Effector CD4-positive, alpha-beta T cell (primary cell): ENCODE measurements at places on chromosomes 7 and 10.

DNA sequence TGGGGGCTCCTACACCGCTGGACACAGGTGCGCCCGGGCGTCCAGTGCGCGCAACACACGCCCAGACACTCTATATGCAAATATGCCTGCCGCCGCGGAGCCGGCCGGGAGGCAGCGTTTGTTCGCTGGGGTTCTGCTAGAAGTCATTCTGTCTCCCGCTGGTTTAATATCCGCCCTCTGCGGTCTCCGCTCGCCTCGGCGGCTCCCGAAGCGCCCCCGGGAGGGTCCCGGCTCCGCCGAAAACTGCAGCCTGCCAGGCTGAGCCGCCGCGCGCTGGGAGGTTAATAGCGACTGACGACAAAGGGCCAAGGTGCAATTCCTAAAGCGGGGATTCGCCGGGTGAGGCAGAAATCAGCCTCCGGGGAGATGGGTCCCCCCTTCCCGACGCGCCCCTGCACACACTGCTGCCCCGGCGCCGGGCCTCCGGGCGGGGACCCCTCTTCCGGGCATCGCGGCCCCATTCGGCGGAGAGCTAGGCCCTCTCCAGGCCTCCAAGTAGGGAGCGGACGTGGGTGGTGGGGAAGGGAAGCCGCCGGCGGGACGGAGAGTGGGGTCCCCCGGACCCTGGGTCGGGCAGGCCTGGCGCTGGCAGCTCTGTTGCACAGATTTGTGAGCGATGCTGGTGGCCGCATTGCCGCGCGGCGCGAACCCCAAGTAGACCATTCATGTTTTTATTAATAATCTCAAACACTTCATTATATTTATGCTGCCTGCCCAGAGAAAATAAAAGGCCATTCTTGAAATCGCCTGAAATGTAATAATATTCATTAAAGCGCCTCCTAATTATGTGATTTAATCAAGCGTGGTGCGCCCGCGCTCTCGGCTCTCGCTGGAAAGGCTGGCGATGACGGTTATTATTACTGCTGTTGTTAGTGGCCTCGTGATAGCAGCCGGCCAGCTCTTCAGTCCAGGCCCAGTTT, 9.1 kb downstream of the EN2 start:
- no peak for DNase-seq

DNA sequence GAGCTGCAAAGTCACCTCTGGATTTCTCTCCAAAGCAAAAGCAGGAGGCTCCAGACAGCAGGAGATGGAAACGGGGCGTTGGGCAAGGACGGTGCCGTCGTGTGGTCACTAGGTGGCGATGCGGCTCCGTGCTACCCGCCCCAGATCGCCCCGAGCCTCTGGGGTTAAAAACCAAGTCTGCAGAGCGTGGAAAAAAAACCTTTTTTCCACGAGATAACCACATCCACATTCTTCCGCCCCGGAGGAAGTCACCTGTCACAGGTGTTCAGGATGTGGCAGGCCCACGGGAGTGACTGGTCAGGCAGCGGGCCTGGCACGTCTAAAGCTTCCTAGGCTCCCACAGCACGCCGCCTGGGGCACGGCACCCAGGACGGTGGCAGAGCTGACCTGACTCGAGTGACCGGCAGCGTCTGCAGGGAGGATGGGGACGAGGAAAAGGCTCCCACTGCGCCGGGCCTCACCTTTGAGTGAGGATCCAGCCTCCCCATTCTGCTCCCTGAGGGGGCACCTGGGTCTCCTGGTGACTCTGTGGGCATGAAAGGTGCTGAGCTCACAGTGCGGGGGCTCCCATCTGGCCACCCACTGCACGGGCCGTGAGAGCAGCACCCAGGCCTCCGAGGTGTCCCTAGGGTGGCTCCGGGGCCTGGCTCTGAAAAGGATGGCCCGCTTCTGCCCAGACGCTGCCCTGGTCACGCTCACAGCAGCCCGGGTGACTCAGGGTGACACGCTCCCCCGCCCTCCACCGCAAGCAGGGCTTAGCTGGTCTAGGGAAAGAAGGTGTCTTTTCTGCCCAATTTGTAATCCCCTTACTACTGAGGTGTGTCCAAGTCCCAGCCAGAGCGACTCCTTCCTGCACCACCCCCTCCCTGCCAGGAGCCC, 71.3 kb upstream of the TNRC18 start:
- peak; percentile 74 for DNase-seq

GRCh38 chr10:21515361-21516241, 9.9 kb downstream of the SKIDA1 start:
- no peak for DNase-seq

DNA sequence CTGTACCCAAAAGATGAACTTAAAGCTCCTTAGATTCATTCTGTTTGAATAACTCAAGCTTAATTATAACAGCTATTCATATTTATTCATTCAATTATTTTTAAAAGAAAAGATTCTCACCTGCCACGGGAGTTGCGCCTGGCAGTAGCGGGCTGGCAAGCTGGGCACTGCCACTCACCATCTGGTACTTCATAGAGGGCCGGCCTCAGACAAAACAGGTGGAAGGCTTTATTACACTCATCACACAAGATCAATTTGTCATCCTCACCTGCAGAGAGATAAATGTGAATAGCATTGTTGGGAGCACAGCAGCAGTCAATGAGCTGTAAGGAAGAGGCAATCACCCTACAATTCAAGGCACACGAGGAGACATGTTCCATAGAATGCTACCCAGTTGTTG, 15.8 kb downstream of the FZD9 start:
- DNase-seq = no peak

- no peak for DNase-seq
Measured at GRCh38 chr7:73769481-73770001, 529 bp downstream of the CLDN3 start.

DNA sequence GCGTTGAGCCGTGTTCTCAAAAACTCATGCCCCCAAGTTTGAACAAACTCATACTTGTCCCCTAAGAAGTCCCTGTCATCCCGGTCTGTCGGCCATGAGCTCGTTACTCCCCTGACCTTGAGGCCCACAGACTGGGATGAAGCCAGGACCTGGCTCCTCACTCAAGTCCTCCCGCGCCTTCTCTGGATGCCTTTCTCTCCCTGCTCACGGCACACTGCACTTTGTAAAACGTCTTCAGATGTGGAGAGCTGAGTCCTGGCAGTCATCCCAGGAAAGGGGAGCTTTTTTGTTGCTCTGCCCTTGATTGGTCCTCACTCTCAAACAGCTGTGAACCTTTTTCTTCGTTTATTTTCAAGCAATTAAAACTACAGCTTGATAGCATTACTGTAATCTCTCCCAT, 110.8 kb downstream of the JAZF1 start:
- DNase-seq = no peak

DNA sequence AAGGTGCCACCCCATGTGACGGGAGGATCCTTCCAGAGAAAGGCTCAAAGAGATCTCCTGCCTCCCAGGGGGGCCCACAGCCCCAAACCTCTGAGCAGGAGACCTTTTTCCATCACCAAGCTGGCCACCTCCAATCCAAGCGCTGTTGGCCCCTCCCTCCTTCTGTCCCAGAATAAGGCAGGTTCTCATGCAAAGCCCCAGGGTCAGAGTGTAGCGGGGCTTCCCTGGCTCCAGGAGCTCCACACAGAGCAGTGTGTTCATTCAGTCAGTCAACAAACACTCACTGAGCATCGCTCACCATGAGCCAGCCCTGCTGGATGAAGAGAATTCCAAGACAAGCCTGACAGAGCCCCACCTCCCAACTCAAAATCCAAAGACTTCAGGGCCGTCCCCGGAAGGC, 39.0 kb downstream of the TNRC18 start:
- no peak for DNase-seq

DNA sequence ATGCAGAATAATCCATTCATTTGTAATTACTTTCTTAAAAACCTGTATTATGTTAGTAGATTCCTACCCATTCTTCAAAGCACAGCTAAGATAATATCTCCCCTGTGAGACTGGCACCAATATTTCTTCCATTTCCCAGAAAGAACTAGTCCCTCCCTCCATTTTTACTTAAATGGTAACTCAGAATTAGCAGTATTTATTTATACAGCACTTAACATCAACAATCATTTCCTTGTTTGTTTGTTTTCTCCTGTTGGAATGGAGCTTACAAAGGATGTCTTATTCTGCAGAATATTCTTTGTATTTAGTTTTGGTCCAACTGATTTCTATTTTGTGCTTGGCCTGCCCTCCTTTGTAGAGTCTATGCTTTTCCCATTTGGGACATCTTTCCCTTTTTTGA, 32.1 kb upstream of the PTPN12 start:
- no peak for DNase-seq

GRCh38 chr10:6578251-6578771, 1.8 kb downstream of the PRKCQ start:
- no peak for DNase-seq

- DNase-seq = no peak
Measured at GRCh38 chr10:24419066-24419465, 210.1 kb downstream of the KIAA1217 start.
